Spinal cord (tissue), 10 donors: ENCODE measurements at places on chromosomes 5 and 9. TPM values are rescaled to one million over a fixed set of nuclear protein-coding genes. Genes with fewer than 3 reads are reported as not detected.

GRCh38 chr5:14213813-14214585 lies 70.9 kb downstream of the TRIO start:
- H3K27ac ChIP-seq: no peak overlapping the region
- no peaks in the 10 kb centered on the region for H3K27me3 ChIP-seq
- peaks cover 28% of the 10 kb centered on the region for H3K4me1 ChIP-seq
- H3K36me3 ChIP-seq: no peaks in the 10 kb centered on the region
- H3K4me3 ChIP-seq: no peak overlapping the region

- peak overlapping the region; percentile 10 for H3K4me3 ChIP-seq
- peaks cover 38% of the 10 kb centered on the region for H3K4me1 ChIP-seq
- no peaks in the 10 kb centered on the region for H3K27me3 ChIP-seq
- no peak overlapping the region for H3K27ac ChIP-seq
Measured at GRCh38 chr9:95502248-95502647, 14.5 kb downstream of the PTCH1 start.

GRCh38 chr9:89811356-89811755 lies 206.5 kb downstream of the GADD45G start:
- no peak overlapping the region for H3K27ac ChIP-seq
- no peak for DNase-seq
- H3K4me1 ChIP-seq: peaks cover 17% of the 10 kb centered on the region
- H3K27me3 ChIP-seq: no peaks in the 10 kb centered on the region
- no peak overlapping the region for H3K4me3 ChIP-seq

DNA sequence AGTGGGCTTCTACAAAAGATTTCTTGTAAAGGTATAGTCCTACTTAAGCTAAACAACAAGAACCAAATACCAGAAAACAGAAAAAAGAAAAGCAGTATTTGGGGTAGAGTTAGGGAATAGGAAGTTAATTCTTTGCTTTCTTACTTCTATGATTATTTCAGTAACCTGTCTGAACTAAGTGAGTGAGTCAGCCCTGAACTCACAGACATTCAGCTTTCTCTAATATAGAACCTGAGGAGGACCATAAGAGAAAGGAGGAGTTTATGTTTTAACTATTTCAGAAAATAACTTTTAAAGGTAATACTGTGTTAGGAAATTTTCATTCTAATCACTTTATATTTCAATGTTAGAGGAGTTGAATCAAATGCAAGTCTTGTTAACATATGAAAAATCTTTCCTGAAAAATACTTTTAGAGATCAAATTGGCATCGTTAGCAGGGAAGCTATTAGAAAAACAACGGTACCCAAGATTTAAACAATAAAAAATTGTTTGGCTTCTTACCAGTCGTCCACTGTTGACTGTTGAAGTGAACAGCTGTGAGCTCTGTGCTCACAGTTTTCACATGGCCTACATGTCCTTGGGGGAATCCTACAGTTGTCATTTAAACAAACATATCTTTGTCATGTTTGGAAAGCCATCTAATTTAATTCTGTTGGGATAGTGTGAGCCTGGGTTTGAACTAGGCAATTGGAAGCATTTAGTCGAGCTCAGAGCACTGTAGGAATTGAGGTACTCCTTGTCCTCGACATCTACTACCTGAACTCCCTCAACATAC lies 19.9 kb upstream of the ZFAND5 start:
- no peaks in the 10 kb centered on the region for H3K36me3 ChIP-seq
- no peaks in the 10 kb centered on the region for H3K27me3 ChIP-seq
- no peak for DNase-seq

GRCh38 chr9:2242831-2243330 lies 227.7 kb downstream of the SMARCA2 start:
- DNase-seq: no peak
- H3K4me3 ChIP-seq: peak overlapping the region; percentile 68
- no peaks in the 10 kb centered on the region for H3K27me3 ChIP-seq
- peak overlapping the region; percentile 96 for H3K27ac ChIP-seq

- no peak overlapping the region for H3K4me3 ChIP-seq
- no peak for DNase-seq
- H3K4me1 ChIP-seq: no peaks in the 10 kb centered on the region
- H3K27ac ChIP-seq: no peak overlapping the region
- H3K27me3 ChIP-seq: no peaks in the 10 kb centered on the region
- no peaks in the 10 kb centered on the region for H3K36me3 ChIP-seq
Measured at GRCh38 chr9:71921190-71921814, 9.9 kb downstream of the C9orf85 start.

GRCh38 chr5:109694451-109694891 lies 4.7 kb downstream of the MAN2A1 start:
- DNase-seq: no peak
- no peak overlapping the region for H3K4me3 ChIP-seq
- H3K27ac ChIP-seq: no peak overlapping the region
- no peaks in the 10 kb centered on the region for H3K36me3 ChIP-seq
- peaks cover 5% of the 10 kb centered on the region for H3K4me1 ChIP-seq

GRCh38 chr5:157668356-157668755 lies 3.0 kb upstream of the C5orf52 start:
- H3K27ac ChIP-seq: no peak overlapping the region
- no peaks in the 10 kb centered on the region for H3K36me3 ChIP-seq
- no peak overlapping the region for H3K4me3 ChIP-seq
- peaks cover 15% of the 10 kb centered on the region for H3K4me1 ChIP-seq

DNA sequence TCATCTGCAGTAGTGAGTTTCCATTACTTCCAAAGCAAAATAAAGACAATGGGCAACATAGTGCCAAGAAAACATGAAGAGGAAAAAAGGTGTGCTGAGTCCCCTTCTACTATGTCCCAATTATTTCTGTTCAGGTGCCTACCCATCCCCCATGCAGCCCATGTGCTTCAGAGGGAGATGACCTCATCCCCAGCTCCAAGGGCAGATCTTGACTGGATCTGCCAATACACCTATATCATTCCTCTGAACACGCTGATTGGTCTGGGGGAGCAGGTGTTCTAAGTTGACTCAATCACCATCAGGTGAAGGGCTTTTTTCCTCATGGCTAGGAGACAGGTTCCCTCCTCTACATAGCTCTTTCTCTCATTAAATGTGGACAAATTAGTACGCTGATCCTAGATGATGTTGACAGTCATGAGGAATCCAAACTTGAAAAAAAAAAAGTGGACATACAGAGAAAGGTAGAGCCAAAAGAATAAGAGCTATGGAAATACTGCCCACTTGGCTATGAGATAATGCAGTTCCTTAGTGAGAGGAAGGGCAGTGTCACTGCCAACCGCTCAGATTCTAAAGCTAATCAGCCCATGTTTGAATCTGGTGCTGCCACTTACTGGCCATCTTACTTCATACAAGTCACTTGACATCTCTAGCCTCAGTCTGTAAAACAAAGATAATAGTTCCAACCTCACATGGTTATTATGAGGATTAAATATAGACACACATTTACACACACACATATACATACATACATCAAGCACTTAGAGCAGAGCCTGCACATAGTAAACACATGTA lies 23.1 kb downstream of the PRELID2 start:
- H3K4me3 ChIP-seq: no peak overlapping the region
- H3K36me3 ChIP-seq: no peaks in the 10 kb centered on the region
- DNase-seq: no peak
- H3K27me3 ChIP-seq: no peaks in the 10 kb centered on the region

- H3K4me3 ChIP-seq: no peak overlapping the region
- peaks cover 5% of the 10 kb centered on the region for H3K36me3 ChIP-seq
- H3K27me3 ChIP-seq: no peaks in the 10 kb centered on the region
- peaks cover 17% of the 10 kb centered on the region for H3K4me1 ChIP-seq
- DNase-seq: no peak
Measured at GRCh38 chr9:121863955-121864354, 212.5 kb downstream of the DAB2IP start.

DNA sequence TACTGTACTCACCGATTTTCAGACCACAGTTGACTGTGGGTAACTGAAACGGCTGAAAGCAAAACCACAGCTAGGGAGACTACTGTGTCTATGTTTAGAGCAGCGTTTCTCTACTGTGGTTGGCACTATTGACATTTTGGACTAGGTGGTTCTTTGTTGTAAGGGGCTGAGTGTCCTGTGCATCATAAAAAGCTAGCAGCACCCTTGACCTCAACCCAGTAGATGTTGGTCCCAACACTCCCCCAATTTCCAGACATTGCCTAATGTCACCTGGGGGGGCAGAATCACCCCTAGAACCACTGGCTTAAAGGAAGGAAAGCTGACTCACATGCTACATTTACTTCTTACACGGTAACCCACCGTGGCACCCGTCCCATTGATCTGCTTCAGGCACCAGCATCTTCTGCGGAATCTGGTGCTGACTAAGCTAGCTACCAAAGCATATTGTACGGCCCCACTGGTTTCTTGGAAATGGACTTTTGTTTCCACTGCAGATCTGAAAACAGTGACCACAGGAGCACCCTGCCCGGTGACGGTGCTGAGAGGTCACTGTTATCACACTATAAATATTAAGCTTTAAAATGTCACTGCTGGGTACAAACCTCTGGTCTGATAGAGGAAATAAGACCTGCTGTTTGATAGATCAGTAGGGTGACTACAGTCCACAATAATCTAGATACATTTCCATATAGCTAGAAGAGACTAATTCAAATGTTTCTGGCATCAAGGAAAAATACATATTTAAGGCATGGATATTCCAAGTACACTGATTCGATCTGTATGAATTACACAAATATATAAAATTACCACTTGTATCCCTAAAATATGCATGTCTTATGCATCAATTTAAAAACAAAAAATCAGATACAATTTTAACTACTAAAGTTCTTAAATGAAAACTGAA lies 151.4 kb downstream of the HSD17B3 start:
- DNase-seq: no peak
- no peak overlapping the region for H3K4me3 ChIP-seq
- H3K27me3 ChIP-seq: no peaks in the 10 kb centered on the region
- H3K27ac ChIP-seq: no peak overlapping the region

GRCh38 chr5:162801235-162801634 lies 636.2 kb upstream of the CCNG1 start:
- no peak for DNase-seq
- no peak overlapping the region for H3K4me3 ChIP-seq
- no peaks in the 10 kb centered on the region for H3K36me3 ChIP-seq

GRCh38 chr9:92616655-92617111 lies 53.2 kb downstream of the IPPK start:
- no peak for DNase-seq
- H3K27me3 ChIP-seq: no peaks in the 10 kb centered on the region
- peak overlapping the region; percentile 91 for H3K27ac ChIP-seq
- peaks cover 66% of the 10 kb centered on the region for H3K36me3 ChIP-seq
- H3K4me1 ChIP-seq: peaks cover 12% of the 10 kb centered on the region
- no peak overlapping the region for H3K4me3 ChIP-seq

- H3K27ac ChIP-seq: no peak overlapping the region
- DNase-seq: no peak
- no peaks in the 10 kb centered on the region for H3K27me3 ChIP-seq
- no peaks in the 10 kb centered on the region for H3K4me1 ChIP-seq
- no peaks in the 10 kb centered on the region for H3K36me3 ChIP-seq
Measured at GRCh38 chr9:20593105-20593504, 29.2 kb downstream of the MLLT3 start.

GRCh38 chr5:111863801-111864200 lies 106.8 kb upstream of the NREP start:
- H3K4me3 ChIP-seq: no peak overlapping the region
- H3K4me1 ChIP-seq: no peaks in the 10 kb centered on the region
- H3K27me3 ChIP-seq: no peaks in the 10 kb centered on the region
- DNase-seq: no peak

- no peak for DNase-seq
- H3K27ac ChIP-seq: no peak overlapping the region
- H3K27me3 ChIP-seq: no peaks in the 10 kb centered on the region
- no peaks in the 10 kb centered on the region for H3K4me1 ChIP-seq
Measured at GRCh38 chr9:136935651-136936050, 8.9 kb downstream of the FBXW5 start.

DNA sequence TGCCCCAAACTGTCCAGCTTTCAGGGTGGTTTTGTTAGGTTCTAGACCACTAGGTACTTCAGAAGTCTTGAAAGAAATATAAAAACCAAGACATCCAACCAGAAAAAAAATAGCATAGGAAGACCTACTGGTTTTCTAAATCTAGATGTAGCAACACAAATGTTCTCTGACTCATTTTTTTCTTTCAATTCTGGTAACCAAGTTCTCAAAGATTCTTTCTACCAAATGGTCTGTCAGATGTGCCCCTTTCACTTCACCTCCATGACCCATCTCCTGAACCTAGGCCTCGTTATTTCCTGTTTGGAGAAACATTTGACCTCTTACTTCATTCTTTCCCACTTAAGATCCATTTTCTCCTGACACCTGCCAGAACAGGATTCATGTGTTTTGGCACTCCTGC lies 355.3 kb downstream of the KIAA0825 start:
- H3K27me3 ChIP-seq: no peaks in the 10 kb centered on the region
- H3K27ac ChIP-seq: no peak overlapping the region
- no peak for DNase-seq
- no peaks in the 10 kb centered on the region for H3K36me3 ChIP-seq

DNA sequence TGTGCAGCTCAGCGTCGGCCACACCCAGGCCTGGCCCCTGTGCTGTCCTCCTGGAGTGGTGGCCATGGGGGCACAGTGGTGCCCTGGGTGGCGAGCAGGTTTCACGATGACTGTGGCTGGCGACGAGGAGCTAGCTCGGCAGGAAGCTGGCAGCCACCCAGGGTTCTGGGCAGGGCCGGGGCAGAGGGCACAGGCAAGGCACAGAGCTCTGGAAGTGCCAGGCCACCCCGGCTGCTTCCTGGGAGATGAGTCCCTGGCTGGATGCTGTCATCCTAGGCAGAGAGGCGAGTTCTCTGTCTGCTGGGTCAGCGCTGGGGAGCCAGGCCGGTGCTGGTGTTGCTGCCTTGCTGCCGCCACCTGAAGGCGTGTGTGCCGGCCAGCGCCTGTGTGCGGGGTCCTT lies 51.7 kb downstream of the RXRA start:
- no peak overlapping the region for H3K27ac ChIP-seq
- peaks cover 53% of the 10 kb centered on the region for H3K36me3 ChIP-seq
- H3K4me1 ChIP-seq: peaks cover 97% of the 10 kb centered on the region
- no peak for DNase-seq
- H3K27me3 ChIP-seq: no peaks in the 10 kb centered on the region
- no peak overlapping the region for H3K4me3 ChIP-seq

- DNase-seq: no peak
- H3K36me3 ChIP-seq: peaks cover 20% of the 10 kb centered on the region
- no peak overlapping the region for H3K4me3 ChIP-seq
- H3K4me1 ChIP-seq: no peaks in the 10 kb centered on the region
Measured at GRCh38 chr9:108885643-108886348, 23.7 kb downstream of the ACTL7A start.

- no peak for DNase-seq
- no peak overlapping the region for H3K4me3 ChIP-seq
- H3K27ac ChIP-seq: no peak overlapping the region
- H3K36me3 ChIP-seq: peaks cover 8% of the 10 kb centered on the region
Measured at GRCh38 chr9:84703793-84704192, 34.3 kb downstream of the NTRK2 start.

Gene SURF1
- total RNA-seq: 14.7 TPM

Gene DOK3
- 5.6 TPM for total RNA-seq

Gene GFI1B
- total RNA-seq: 1.1 TPM

Gene DRD1
- total RNA-seq: 1.6 TPM

Gene SH3PXD2B
- total RNA-seq: 18.3 TPM

Gene GRM6
- total RNA-seq: under 0.01 TPM

Gene PCDHB9
- 3.5 TPM for total RNA-seq

Gene HRH2
- total RNA-seq: 3.3 TPM

Gene ERCC8
- total RNA-seq: 26.7 TPM

Gene IRX2
- total RNA-seq: 11.0 TPM

Gene BTNL9
- total RNA-seq: 6.3 TPM

Gene TICAM2
- total RNA-seq: 5.3 TPM

Gene SLC22A4
- total RNA-seq: 4.0 TPM

Gene ZFP62
- total RNA-seq: 46.2 TPM

Gene SGCD
- total RNA-seq: 32.5 TPM

Gene VCAN
- 473 TPM for total RNA-seq

Gene LMAN2
- 152 TPM for total RNA-seq

Gene RALGDS
- 78.6 TPM for total RNA-seq

Gene CCDC180
- 15.5 TPM for total RNA-seq

Gene TNFSF15
- 0.69 TPM for total RNA-seq
